ENCODE measurements at places on chromosomes 12 and 14. TPM values are rescaled to one million over a fixed set of nuclear protein-coding genes. Genes with fewer than 3 reads are reported as not detected.

The ETFBKMT gene
- total RNA-seq, result 3.0 TPM

The RNASE11 gene
- total RNA-seq, result not detected

The EXD2 gene
- total RNA-seq, result 20.9 TPM

The KRT77 gene
- total RNA-seq, result not detected

The TAS2R14 gene
- total RNA-seq, result 0.92 TPM

The TUBA1C gene
- 47.0 TPM for total RNA-seq

The CCDC175 gene
- not detected for total RNA-seq

The EML5 gene
- total RNA-seq, result 2.0 TPM

The DLST gene
- 33.5 TPM for total RNA-seq

The PPP1R36 gene
- 4.5 TPM for total RNA-seq

The NFKBIA gene
- 48.2 TPM for total RNA-seq

The PRR13 gene
- total RNA-seq, result 49.0 TPM

The SCARB1 gene
- 9.2 TPM for total RNA-seq

The MOAP1 gene
- total RNA-seq, result 7.9 TPM

The NPFF gene
- not detected for total RNA-seq

The TMEM132D gene
- total RNA-seq, result 0.19 TPM

The CAMKK2 gene
- 26.7 TPM for total RNA-seq

The CACNA1C gene
- total RNA-seq, result 2.6 TPM

The RAPGEF3 gene
- 2.5 TPM for total RNA-seq

The KRT78 gene
- total RNA-seq, result not detected

The ADCY4 gene
- total RNA-seq, result 4.4 TPM

The RNF212B gene
- total RNA-seq, result not detected

The LMO3 gene
- 33.3 TPM for total RNA-seq

The SLCO1B3 gene
- not detected for total RNA-seq

The INHBE gene
- 0.24 TPM for total RNA-seq

The GARIN6 gene
- not detected for total RNA-seq

The TARBP2 gene
- total RNA-seq, result 18.7 TPM

The ENDOU gene
- not detected for total RNA-seq

The KIF21A gene
- 11.0 TPM for total RNA-seq

The AMHR2 gene
- 2.7 TPM for total RNA-seq

The PKP2 gene
- 12.4 TPM for total RNA-seq

The CDKN3 gene
- total RNA-seq, result 0.66 TPM

The RPL10L gene
- not detected for total RNA-seq

The FSCB gene
- 0.06 TPM for total RNA-seq

The UBC gene
- 425 TPM for total RNA-seq

The LRRC10 gene
- total RNA-seq, result not detected

The MYH6 gene
- total RNA-seq, result 0.06 TPM

The CNIH1 gene
- 33.8 TPM for total RNA-seq

The RILPL1 gene
- 3.5 TPM for total RNA-seq

The CLMN gene
- 72.2 TPM for total RNA-seq

The TEX52 gene
- not detected for total RNA-seq

The CHURC1 gene
- 32.0 TPM for total RNA-seq

The RHEBL1 gene
- total RNA-seq, result 0.18 TPM

The PLEKHG7 gene
- 0.55 TPM for total RNA-seq

The PROX2 gene
- total RNA-seq, result not detected

The SALL2 gene
- 6.0 TPM for total RNA-seq

The PMEL gene
- 2.0 TPM for total RNA-seq

The CYP27B1 gene
- 2.1 TPM for total RNA-seq

The KCNK10 gene
- total RNA-seq, result 1.1 TPM

The STAB2 gene
- 0.12 TPM for total RNA-seq

The GPRC5D gene
- not detected for total RNA-seq

The SLC5A8 gene
- total RNA-seq, result not detected

The ARF6 gene
- 12.4 TPM for total RNA-seq

The RBP5 gene
- total RNA-seq, result 2.3 TPM

The KRT73 gene
- not detected for total RNA-seq

The FAM161B gene
- 0.97 TPM for total RNA-seq

The BICD1 gene
- total RNA-seq, result 3.3 TPM

Measured in pancreas (tissue), 10 donors.